ENCODE measurements at places on chromosomes 6 and 20.

GRCh38 chr6:9007027-9007426 lies 571.7 kb upstream of the SLC35B3 start:
- DNase-seq: no peak

GRCh38 chr6:31042806-31043205 lies 32.5 kb downstream of the MUC22 start:
- DNase-seq: no peak

DNA sequence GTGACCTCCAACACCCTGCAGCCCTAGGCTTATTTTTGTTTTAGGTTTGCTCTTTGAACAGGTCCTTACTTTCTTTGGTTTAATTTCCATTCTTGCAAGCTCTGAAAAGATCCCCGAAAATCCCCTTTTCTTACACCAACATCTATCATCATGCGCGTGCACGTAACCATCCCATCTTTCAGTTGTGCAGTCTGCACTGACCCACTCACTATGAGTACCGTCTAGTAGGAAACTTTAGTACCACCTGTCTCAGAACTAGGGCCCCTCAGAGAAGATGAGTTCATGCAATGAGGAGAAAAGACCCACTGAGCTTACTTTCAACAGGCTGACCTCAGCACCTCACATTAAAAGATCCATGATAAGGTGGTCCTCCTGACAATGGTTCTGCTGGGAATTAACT lies 120.6 kb upstream of the AGPAT4 start:
- DNase-seq: no peak

DNA sequence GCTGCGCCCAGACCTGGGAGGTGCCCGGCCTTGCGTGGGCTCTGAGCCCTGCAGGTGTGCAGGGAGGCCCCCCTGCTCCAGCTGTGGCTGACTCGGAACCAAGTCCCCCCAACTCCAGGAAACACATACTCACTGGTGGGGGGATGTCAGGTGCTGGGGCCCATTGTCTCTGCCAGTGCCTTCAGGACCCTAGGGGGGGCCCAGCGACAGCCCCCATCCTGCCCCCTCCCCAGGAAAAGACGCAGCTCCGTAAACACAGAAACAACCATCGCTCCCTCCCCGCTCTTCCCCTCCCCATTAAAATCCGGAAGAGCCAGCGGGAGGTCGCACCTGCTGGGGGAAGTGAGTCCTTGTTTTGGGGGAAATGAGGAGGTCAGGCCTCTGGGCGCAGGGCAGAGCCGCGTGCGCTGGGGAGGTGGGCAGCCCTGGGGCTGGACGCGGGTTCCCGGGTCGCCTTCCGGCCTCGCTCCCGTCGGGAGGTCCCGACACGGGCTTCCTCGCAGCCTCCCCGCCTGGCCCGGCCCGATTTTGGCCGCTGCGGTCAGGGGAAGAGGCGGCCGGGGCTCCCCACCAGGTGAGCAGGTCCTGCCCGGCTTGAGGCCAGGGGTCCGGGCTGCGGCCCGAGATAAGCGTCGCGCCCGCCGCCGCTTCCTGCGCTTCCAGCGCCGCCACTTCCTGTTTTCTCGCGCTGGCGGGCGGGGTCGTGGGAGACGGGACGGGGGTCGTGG lies 6.2 kb downstream of the C20orf204 start:
- DNase-seq: no peak

DNA sequence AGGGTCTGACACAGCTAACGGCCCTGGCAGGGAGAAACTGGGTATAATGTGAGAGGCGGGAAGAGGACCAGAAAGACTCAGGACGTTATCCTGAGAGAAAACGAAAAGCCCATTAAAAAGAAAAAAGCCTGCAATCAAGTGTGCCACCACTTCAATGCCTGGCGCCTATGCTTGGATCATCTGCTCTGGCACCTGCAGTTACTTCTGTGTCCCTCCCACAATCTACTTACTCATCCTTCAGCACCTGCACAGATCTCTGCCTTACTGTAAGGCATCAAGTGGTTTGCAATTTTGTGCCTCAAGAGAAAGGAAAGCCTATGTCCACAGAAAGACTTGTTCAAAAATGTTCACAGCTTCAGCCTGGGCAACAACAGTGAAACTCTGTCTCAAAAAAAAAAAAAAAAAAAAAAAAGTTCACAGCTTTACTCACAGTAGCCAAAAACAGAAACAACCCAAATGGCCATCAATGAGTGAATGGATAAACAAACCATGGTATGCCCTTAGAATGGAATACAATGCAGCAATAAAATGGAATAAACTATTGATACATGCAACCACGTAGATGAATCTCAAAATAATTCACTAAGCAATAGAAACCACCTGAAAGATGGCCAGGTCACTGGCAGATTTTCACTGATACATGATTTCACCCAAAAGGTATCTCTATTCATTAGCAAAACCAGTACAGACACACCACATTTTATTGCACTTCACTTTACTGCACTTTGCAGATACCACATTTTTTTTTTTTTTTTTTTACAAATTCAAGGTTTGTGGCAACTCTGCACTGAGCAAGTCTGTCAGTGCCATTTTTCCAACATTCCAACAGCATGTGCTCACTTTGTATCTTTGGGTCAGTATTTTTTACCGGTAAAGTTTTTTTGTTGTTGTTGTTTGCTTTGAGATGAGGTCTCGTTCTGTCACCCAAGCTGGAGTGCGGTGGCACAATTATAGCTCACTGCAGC lies 48.6 kb downstream of the ABHD12 start:
- DNase-seq: no peak

All from skeletal muscle cell (primary cell).